GM18507 (cell line): ENCODE measurements at places on chromosomes 2 and 18.

- DNase-seq = no peak
Measured at GRCh38 chr2:234426616-234427015, 70.3 kb downstream of the ARL4C start.

- no peak for DNase-seq
Measured at GRCh38 chr2:103986001-103986400, 867.9 kb upstream of the POU3F3 start.

- DNase-seq = peak; percentile 47
Measured at GRCh38 chr18:76349067-76349715, 145.9 kb downstream of the ZNF516 start.

DNA sequence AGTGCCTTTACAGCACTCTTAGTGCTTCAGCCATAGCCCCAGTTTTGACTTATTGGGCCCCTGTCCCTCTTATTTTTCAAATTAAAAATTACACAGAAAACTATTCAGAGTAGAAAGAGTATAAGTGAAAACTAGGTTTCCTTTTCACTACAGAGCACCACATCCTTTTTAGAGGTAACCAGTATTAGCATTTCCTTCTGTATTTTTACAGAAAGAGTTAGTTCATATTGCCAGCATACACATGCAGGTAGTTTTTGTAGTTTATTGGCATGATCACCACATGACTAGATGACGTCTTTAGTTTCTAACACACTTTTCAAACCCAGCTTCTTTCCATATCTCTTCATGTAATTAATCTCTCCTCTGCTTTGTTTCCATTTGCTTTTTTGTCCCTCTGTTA is 66.4 kb downstream of the UBE2E3 start:
- DNase-seq = no peak

DNA sequence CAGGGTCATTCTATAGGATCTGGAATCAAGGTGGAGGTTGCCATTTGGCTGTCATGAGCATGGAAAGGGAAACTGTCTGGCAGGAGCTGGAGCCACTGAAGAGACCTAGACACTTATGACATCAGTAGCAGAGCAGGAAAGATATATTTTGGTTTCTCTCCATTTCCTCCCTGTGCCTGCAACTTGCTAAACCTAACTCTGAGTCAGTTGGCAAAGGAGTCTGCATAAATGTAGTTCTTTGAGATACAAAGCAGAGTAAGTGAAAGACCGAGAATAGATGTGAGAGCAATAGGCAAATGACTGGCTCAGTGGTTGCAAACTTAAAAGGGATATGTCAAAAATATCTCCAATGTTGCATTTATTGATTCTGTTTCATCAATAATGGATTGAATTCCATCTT is 757.7 kb downstream of the KCNJ3 start:
- no peak for DNase-seq

- no peak for DNase-seq
Measured at GRCh38 chr2:107582487-107582886, 244.2 kb upstream of the RGPD4 start.

DNA sequence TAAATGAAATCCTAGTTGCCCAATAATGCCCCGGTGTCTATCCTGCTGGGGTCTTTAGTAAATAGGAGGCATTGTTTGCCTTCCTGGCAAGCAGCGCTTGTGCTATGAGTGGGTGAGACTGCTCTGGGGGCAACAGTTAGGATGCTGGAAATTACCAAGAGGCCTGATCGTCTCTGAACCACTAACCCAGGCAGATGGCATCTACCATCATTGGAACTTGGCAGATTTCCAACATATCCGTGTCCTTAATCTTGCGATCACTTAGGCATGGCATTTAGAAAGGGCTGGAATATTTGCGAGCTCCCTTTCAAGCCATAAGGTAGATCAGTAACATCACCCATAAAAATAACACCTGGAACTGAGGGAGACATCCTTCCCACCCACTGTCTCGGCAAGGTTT is 18.8 kb upstream of the SH3RF3 start:
- DNase-seq = no peak

GRCh38 chr2:106232638-106233349 is 38.7 kb upstream of the UXS1 start:
- no peak for DNase-seq

DNA sequence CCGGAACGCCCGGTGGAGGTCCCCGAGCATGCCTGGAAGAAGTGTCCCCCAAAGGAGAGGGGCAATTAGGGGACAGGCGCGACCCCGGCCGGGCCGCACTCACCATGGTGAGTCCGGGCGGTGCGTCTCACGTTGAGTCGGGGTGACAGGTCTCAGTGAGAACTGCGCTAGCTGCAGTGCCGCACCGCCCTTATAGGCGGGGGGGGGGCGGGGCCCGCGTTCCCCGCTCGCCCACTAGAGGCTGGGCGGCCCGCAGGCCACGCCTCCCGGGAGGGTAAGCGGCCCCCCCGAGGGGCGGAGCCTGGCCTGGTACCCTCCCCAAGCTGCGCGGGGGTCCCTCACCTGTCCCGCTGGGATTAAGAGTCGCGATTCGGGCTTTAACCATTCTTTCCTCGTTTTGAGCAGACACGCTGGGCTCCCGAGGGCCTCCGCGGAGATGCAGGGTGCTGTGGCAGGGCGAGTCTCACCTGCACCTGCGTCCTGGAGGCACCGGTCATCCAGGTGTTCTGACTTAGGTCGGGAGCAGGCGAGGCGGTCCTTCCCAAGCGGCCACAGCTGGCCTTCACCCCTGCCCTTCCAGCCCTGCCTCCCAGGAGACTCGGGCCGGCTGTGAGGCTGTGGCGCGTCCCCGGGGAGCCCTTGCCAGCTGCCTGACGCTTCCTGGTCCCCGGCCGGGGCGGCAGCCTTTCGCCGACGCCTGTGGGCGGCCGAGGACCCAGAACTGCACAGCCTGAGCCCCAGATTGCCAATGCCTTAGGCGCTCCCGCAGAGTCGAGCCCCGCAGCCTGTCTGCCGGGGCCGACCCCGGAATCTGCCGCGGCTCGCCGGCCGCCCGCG is at the start of gene TUBA4A:
TUBA4A (minus strand) TSS at position 166 of the 837 bp plus-strand sequence; CDS start at position 106, 60 bp downstream.
- peak; percentile 94 for DNase-seq

GRCh38 chr2:230983566-230983965 is 12.4 kb upstream of the SPATA3 start:
- DNase-seq = no peak

- no peak for DNase-seq
Measured at GRCh38 chr18:7662866-7663265, 95.8 kb downstream of the PTPRM start.

DNA sequence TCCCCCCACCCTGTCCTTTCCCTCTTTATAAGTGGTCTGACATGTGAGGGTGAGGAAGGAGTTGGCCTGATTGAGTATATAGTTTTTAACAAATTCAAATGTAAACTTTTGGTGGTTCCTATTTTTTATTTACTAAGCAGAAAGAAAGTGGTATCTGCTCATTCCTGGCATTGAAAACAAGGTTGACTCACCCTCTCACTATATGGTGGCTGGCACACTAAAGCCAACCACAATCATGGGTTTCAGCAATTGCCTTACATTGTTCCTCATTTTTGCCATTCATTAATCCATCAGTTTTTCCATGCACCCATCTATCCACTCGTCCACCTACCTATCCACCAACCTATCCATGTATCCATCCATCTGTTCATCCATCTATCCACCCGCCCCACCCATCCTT is 75.4 kb upstream of the IGFBP5 start:
- DNase-seq = no peak

GRCh38 chr2:44267269-44267795 is 7.9 kb upstream of the SLC3A1 start:
- DNase-seq = no peak

DNA sequence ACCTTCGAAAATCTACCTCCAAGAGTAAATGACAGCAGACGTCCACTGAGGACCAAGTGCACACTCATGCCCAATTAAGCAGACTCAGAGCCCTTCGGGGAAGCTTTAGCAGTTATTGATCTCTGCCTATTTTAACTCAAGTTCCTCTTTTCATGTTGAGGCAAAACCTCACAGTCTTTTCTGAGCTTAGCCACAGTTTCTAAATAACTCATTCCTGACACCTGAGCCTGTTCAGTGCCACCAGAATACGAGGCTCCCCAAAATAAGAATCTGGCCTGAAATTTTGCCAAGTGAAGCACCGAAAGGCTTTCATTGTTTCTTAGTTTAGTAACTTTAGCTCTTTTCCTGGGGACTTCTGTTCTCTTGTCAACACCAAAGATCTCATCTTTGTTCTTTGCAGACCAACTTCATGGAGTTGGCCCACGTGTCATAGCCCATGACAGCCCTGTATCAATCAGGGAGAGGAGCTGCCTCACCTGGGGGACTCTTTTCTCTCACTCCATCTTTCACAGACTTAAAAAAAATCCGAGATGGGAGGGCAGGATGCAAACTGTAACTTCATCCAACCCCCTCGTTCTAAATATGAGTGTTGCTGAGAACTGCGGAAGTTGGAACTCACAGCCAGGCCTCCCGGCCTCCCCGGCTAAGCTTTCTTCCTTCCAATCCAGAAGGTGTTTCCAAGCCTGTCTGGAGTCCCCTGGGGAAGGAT is 22.2 kb downstream of the INPP5D start:
- no peak for DNase-seq

GRCh38 chr2:10193851-10194820 is 71.6 kb downstream of the RRM2 start:
- DNase-seq = no peak

GRCh38 chr2:24891201-24891600 is 28.8 kb downstream of the ADCY3 start:
- DNase-seq = no peak

DNA sequence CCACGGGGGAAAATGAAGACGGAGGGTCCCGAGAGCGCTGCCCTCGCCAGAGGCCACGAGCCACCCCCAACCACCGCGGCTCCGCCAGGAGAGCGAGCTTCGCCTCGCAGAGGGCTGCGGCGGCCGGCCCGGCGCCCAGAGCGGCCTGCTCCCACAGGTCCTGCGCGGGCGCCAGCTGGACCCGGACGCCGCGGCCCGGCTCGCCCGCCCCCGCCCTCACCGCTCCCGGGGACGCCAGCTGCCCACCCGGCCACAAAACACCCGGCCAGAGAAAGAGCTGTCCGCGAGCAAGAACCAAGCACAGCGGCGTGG is 709 bp downstream of the PTPN2 start:
- DNase-seq = no peak

- no peak for DNase-seq
Measured at GRCh38 chr2:159134979-159135378, 151.5 kb downstream of the WDSUB1 start.

GRCh38 chr2:147049957-147050356 is 794.9 kb upstream of the ACVR2A start:
- DNase-seq = no peak

GRCh38 chr2:125961739-125962138 is 694.2 kb upstream of the GYPC start:
- no peak for DNase-seq

DNA sequence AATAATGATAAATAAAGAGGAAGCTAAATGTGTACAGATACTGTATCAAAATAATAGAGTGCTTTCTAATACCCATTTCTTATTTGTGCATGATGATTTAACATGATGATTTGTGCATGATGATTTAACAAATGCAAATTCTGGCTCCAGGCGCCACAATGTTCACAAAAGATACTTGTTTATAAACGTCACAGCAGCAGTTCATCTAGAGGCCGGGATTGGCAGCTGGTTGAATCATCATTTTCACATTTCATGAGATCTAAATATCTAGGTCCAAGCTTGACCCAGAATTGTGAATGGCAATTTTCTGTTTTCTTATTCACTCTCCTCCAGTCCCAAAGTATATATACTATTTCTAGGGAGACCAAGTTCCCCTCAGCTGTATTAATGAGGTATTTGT is 322.0 kb downstream of the SUCLG1 start:
- no peak for DNase-seq

- no peak for DNase-seq
Measured at GRCh38 chr2:84022810-84023431, 436.2 kb downstream of the SUCLG1 start.

DNA sequence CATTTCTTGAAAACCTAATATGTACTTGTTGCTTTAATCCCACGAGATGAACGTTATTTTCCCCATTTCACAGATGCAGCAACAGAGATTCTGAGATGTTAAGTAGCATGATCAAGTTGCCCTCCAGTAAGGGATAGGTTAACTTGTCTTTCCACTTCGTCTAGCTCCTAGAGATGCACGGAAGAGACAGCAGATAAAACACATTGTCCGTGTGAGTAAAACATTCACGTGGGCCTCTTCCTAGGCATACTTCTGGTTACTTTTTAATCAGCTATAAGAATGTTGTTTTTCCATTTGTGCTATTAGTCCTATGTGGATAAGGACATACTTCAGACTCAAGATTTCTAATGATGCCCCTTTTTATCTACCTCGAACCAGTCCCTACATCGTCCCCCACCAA is 1.2 kb upstream of the ARHGAP28 start:
- DNase-seq = no peak

- no peak for DNase-seq
Measured at GRCh38 chr2:71923143-71923525, 224.5 kb downstream of the CYP26B1 start.

GRCh38 chr2:201558665-201559064 is 84.6 kb downstream of the TMEM237 start:
- no peak for DNase-seq

- DNase-seq = peak; percentile 38
Measured at GRCh38 chr2:119407430-119408220, 24.0 kb upstream of the TMEM37 start.
